Neural progenitor cell (in vitro differentiated cells): ENCODE measurements at places on chromosomes 7 and 10.

GRCh38 chr7:111112439-111112838 is 21.5 kb downstream of the LRRN3 start:
- DNase-seq = no peak

- DNase-seq = no peak
Measured at GRCh38 chr7:138890499-138891445, 90.4 kb downstream of the KIAA1549 start.

- no peak for DNase-seq
Measured at GRCh38 chr7:98551611-98552273, 65.3 kb upstream of the NPTX2 start.

- DNase-seq = no peak
Measured at GRCh38 chr7:96097835-96098234, 224.1 kb downstream of the SLC25A13 start.

GRCh38 chr10:44386546-44387052 is 1.7 kb upstream of the CXCL12 start:
- peak; percentile 89 for DNase-seq

DNA sequence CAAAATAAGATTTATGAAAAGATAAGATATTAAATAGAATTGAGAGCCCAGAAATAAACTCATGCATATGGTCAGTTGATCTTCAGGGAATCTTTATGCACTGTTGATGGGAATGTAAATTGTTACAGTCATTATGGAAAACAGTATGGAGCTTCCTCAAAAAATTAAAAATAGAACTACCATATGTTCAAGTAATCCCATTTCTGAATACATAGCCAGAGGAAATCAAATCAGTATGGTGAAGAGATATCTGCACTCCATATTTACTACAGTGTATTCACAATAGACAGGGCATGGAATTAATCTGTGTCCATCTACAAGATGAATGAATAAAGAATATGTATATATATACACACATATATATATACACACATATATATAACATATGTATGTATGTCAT is 122.3 kb upstream of the CSTF2T start:
- no peak for DNase-seq

GRCh38 chr7:55574051-55574717 is 1.9 kb upstream of the VOPP1 start:
- DNase-seq = no peak

DNA sequence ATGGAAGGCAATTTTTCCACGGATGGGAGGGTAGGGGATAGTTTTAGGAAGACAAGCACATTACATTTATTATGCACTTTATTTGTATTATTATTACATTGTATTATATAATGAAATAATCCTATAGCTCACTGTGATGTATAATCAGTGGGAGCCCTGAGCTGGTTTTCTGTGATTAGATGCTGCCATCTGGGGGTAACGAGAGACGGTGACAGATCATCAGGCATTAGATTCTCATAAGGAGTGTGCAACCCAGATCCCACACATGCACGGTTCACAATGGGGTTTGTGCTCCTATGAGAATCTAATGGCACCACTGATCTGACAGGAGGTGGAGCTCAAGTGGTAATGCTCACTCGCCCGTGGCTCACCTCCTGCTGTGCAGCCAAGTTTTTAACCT is 103.9 kb upstream of the STK17A start:
- DNase-seq = no peak

DNA sequence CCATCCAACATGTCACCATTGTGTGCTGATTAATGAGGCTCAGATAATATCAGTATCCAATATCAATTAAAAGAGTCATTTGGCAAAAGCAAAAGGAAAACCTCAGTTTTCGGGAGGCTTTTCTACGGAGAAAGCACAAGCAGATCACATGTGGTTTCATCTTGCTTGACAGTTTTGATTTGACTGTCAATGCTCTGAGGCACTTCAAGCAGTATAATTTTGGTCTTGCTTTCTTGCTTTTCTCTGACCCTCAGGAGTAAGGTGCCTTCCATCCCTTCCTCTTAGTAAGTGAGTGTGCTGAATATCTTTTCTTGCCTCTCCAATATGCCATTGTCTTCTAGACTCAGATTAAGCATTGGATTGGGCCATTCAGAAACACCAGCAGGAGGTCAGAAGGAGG is 115.5 kb upstream of the CALCR start:
- peak; percentile 13 for DNase-seq

GRCh38 chr10:129210876-129211275 is 256.2 kb upstream of the MGMT start:
- no peak for DNase-seq

DNA sequence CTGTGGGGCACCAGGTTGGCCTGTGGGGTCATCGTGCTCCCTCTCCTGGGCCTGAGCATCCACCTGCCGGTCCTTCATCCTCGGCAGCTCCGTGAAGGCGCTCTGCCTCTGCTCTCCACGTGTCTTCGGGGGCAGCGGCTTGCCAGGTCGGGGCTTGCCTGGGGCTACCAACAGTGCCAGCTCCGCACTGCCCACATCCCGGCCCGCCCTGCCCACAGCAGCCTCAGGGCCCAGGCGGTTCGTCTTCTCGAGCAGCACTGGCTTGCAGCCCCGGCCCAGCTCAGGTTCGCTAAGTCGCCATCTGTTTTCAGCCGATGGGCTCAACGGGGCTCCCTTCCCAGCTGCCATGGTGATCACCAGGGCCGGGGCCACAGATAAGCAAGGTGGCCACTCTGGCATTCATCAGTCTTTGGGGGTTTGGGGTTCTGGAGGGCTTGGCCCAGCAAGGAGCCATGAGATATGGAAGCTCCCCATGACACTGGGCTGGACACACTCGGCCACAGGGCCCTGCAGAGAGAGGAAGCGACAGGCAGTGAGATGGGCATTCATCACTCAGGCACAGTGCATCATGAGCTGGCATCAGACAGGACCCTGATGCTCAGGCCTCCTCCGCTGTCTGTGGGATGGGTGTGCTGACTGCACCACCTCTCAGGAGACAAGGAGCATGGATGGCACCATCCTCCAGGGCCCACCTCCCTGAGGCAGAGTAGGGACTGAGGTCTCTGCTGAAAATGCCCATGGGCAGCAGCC is 15.5 kb downstream of the ZNF488 start:
- DNase-seq = no peak

DNA sequence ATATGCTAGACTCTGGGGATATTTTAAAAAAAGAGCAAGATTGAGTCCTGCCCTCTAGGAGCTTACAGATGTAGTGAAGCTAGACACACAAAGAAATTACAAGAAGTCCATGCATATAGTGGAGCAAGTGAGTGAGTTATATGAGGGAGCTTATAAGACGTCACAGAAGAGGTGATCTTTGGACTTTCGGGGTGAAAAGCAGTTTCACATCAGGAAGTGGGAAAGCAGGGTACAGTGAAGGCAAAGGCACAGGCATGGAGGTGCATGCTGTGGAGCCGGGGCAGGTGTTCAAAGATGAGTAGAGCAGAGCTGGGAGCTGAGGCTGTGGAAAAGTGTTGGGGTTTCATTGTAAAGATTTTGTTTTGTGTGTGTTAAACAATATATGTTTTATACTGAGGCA is 38.5 kb upstream of the EXOC6 start:
- no peak for DNase-seq

GRCh38 chr10:127175357-127176110 is 20.9 kb downstream of the INSYN2A start:
- DNase-seq = no peak

- no peak for DNase-seq
Measured at GRCh38 chr7:35604595-35604994, 90.3 kb downstream of the HERPUD2 start.

GRCh38 chr10:9951481-9952257 is 1066.0 kb upstream of the CELF2 start:
- DNase-seq = no peak

GRCh38 chr7:12730523-12730922 is 43.1 kb downstream of the ARL4A start:
- DNase-seq = no peak

DNA sequence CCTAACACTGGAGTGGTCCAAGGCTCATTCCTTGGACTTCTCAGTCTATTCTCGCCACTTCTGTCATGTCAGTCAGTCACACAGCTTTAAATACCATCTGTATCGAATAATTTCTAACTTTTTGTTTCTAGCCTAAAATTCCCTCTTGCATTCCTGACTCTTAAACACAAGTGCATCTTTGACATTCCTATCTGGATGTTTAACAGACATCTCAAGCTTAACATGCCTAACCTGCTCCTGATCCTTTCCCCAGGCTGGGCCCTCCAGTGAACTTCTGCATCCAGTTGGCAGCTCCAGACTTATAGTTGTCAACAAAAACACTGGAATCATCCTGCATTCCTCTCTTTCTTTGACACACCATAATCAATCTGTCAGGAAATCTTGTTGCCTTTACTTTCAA is 4.5 kb upstream of the ABCB4 start:
- DNase-seq = no peak

GRCh38 chr10:28201410-28202400 is 101.2 kb downstream of the MPP7 start:
- DNase-seq = no peak

GRCh38 chr10:47233631-47234030 is 66.4 kb upstream of the GDF10 start:
- DNase-seq = no peak
